ENCODE measurements at places on chromosomes 12 and 14.

GRCh38 chr14:68210729-68211299, 391.2 kb downstream of the RAD51B start:
- DNase-seq: no peak

DNA sequence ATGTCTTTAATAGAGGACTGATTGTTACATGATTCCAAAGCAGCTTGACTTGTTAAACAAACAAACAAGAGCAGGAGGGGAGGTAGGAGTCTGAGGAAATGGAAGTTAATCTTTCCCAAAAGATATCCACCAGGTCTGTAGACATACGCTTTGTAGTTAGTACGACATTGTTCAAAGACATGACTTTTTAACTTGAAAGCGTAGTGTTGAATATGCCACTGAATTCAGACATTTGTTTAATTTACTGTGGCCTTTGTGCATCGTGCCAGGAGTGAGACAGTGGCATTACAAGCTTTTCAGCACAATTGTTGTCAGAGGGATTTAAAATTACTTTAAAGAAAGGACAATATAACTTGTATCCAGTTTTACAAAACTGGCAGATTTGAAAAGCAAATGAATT, 53.0 kb downstream of the SAV1 start:
- no peak for DNase-seq

GRCh38 chr12:31020385-31021166, 53.1 kb upstream of the DDX11 start:
- no peak for DNase-seq

- DNase-seq: no peak
These were observed 150.7 kb upstream of the C14orf180 start for GRCh38 chr14:104428860-104429259.

GRCh38 chr14:95502381-95502950, 14.0 kb downstream of the SYNE3 start:
- no peak for DNase-seq

DNA sequence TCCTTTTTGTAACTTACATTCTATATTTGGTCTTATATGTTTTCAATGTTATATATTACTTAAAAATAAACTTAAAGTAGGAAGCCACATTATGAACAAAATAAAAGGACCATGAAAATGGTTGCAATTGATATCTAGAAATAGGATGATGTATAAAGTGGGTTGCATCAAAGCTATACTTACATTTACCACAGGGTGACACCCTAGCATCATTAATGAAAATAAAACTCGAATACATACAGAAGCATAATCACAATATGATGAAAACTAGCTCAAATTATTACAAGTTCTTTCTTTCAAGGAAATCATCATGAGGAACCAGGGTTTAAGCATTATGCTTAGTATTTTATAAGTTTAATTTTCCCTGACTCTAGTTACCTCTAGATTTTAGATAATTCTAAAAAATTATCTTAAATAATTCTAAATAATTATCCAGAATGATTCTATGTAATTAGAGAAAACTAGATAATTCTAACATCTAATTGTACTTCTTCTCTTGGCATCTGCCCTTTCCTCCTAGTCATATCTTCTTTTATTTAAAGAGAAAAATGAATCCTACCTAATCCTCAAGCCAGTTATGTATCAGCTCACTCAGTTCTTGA, 31.2 kb downstream of the TAS2R7 start:
- DNase-seq: no peak

GRCh38 chr14:101542391-101542790, 18.9 kb upstream of the DIO3 start:
- DNase-seq: no peak
